CD4-positive, alpha-beta T cell treated with Interferon alpha-2 for 1 hour (primary cell): ENCODE measurements at places on chromosomes 6 and 20.

DNA sequence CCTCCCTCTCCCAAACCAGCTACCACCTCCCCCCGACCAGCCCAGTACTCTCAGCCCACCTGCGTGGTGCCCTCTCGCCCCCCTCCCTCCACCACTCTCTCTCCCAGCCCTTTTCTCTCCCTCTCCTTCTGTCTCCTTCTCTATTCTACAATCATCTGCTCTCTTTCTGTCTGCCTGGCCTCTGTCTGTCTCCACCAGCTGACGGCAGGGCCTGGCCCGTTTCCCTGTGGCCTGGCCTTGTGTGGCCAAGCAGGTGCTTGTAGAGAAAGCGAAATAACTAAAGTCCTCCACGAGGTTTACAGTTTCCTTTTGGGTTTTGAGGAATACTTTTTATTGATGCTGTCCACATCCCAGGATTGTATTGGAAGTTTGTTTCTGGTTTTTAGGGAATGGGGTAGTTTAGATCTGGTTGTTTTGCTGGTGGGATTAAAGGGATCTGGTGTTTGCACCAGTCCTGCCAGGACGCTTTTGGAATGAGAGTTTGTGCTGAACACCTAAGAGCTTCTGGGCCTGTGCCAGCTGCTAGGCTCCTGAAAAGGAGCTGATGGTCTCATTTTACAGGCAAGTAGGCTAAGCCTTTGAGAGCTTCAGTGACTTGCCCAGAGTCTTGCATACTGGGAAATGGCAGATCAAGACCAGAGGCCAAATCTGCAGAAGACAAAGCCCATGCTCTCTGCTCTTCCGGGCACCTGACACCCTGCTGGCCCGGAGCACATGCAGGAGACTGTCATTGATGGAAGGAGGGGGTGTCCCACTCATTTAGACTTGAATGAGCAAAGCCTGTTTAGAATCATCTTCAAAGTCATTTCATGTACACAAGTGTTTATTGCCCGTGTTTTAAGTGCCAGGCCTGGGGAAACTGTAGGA is 161.7 kb downstream of the SYCP2 start:
- no peak for DNase-seq

DNA sequence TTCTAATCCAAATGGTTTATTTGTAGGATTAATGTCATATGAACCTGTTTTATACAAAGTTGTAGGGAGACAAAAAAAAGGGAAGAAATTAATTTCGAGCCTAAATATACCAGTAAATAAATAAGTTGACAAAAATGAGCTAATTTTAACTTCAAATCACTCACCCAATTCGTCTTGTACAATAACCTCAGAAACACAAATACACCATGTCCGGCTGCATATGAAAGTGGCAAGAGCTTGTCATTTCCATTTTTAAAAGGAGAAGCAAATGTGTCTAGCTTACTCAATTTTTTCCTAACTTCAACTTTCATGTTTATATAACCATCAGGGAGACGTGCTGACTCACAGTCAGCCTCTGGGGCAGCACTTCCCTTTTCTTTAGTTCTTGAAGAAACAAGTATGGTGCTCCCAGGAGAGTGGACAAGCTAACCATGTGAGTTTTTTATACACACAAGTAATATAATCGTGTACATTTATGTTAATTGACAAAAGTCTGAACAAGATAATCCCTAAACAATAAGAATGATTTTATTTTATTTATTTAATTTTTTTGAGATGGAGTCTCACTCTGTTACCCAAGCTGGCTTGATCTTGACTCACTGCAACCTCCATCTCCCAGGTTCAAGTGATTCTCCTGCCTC is 55.5 kb upstream of the SGK1 start:
- peak; percentile 11 for DNase-seq

DNA sequence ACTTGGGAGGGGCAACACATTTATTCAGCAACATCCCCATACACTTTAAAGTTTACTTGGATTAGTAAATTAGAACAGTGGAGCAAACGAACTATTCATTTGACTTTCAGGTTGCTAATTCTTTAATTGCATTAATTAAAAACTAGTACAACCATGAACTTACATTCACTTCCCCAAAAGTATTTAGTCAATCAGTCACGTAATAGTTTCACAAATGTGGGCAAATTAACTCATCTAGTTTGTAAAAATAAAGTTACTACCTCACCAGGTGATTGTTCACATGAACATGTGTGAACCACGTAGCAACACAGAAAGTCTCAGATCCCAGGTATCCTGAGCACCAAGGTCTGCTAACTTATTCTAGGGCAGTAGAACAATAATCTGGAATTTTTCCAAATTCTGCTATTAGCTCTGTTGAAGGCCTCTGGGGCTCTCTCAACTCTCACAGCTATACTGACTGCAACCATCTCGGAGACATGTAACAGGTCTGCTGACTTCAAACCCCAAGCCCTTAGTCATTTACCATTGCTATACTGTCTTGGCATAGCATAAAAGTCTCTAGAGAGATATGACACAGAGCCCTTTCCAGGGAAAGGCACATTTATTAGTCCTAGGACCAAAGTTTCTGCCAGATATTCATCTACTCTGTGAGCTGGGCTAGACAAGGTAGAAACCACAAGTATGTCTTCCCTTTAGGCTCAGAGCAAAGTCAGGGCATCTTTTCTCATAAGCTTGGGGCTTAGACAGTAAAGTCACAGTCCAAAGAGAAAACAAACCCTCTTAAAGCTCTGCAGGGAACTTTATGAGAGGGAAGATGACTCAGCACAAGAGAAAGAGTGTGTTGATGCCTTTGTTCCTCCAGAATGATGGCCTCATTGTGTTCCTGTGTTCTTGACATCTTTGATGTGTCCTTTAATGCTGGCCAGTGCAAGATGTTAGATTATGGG is 50.9 kb upstream of the CCDC28A start:
- DNase-seq: no peak

DNA sequence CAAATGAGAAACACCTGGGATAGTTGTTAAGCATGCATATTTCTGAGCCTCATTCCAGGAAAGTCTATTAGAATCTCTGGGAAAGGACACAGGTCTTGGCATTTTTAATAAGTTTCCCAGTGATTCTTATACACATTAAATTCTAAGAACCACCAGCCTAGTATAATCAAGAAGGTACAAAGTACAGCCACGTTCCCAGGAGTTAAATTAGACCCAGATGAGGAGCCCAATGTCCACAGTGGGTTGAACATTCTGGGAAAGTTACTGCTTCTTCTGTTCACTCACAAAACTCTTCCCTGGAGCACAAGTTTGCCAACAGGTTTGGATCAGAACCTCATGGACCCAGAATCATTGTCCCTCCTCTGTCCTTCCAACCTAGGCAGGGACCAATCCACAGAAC is 90.4 kb downstream of the RCAN2 start:
- no peak for DNase-seq

- DNase-seq: no peak
Measured at GRCh38 chr6:894274-894673, 201.3 kb upstream of the EXOC2 start.

- DNase-seq: no peak
Measured at GRCh38 chr20:53382263-53382844, 211.3 kb downstream of the ZNF217 start.

DNA sequence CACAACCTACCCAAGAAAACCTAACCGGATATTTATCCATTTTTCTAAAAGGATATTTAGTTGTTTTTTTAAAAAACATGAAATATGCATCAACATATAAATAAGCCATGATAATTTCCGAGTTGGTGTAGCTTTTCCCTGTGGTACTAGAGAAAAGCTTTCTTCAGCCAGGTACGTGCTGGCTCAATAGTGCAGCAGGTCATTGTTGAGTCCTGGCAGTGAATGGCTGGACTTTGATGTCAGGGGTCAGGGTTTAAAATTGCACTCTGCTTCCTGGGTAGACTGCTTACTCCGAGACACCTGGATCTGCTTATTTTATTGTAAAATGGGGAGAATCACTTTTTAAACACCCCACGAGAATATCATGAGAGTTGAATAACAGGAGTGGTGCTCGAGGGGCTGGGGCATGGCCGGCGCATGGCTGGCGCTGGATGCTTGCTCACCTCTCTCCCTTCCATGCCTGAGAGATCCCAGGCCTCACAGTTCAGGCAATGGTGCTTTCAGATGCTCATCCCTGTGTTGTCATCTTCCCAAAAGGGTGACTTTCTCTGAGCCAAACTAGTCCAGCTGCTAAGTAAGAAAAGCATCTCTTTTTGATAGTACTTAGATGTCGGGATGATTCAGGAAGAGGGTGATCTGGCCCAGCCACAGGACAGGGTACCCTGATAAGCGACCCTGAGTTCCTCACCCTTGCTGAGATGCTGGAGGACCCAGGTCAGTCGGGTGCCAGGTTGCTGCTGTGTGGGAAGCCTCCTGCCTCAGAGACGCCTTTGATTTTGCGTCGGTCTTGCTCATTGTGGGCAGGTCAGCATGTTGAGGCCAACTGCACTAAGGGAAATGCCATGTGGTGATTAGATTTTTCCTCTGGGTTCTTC is 269.1 kb upstream of the FOXQ1 start:
- DNase-seq: no peak

- DNase-seq: no peak
Measured at GRCh38 chr6:92122746-92123145, 1296.6 kb downstream of the EPHA7 start.

- DNase-seq: no peak
Measured at GRCh38 chr6:29813809-29814208, 13.8 kb upstream of the HLA-G start.

GRCh38 chr20:56427797-56428196 is 15.7 kb downstream of the CASS4 start:
- DNase-seq: no peak

GRCh38 chr6:113901482-113901881 is 44.3 kb downstream of the MARCKS start:
- DNase-seq: no peak

- DNase-seq: no peak
Measured at GRCh38 chr6:1670711-1671462, 61.2 kb downstream of the FOXC1 start.

DNA sequence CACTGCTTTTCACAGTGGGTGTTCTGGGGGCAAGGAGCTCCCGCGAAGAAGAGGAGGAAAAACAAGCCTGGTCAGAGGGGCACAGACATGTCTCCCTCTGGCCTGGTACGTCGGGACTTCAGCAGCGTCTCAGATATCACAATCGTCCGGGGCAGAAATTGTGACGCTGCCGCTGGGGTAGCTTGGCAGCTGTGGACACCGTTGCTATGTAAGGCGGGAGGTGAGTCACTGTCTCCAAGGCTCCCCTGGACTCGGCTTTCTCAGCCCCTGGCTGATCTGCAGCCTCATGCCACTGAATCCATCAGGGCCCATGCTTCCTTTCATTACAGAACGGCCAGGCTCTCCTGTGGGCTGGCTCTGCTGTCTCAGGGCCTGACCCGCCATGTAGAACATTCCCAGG is 98.7 kb downstream of the SULF2 start:
- DNase-seq: no peak

GRCh38 chr6:15248451-15249370 is 2.8 kb downstream of the JARID2 start:
- DNase-seq: peak; percentile 98

- DNase-seq: no peak
Measured at GRCh38 chr20:38345643-38346042, 639 bp upstream of the LBP start.

DNA sequence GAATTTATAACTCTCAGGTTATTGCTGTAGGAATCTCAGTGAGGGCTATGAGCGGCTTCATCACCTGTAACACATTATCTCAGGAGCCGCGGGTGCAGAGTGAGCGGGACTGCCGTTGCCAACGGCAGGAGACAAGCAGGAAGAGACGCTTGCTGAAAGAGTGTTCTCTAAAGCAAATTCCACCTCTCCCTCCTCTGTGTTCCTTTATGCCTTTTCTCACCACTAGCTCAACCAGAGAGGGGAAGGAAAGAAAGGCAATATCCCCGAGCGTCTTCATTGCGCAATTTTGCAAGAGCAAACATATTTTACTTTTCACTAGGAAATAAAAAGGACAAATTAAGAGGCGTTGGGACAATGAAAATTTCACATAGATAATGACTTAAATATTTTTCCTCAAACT is 185.2 kb upstream of the EXOC2 start:
- DNase-seq: no peak

DNA sequence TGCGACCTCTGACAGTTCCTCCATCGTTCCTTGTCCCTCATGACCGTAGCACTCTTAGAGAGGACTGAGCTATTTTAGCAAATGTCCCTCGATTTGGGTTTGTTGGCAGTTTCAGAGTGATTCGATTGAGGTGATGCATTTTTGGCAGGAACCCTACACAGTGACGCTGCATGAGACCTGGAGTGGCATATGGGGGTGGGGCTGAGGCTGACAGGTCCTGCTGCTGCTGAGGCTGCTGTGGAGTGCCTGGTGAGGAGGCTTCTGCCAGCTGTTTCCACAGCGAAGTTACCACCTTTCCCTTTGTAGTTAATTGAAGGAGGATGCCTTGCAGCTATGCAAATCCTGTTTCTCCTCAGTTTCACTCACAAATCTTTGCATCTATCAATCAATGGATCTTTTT is 19.8 kb downstream of the PXDC1 start:
- no peak for DNase-seq

DNA sequence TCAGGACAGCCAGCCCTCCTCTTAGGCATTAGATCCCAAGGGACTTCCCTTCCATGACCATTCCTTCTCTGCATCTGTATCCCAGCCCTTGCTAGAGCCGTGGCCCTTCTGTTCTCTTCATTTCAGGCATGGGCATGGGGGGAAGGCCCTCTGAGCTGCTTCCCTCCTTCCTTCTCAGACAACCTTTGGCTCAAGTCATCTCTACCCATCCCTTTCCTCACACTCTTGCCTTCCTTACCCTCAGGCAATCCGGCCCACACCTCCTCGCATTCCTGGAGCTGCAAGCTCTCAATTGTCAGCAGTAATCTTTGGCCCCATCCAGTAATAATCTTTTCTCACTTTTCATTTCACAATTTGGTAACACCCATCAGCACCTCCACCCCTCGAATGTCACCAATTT is 426.9 kb upstream of the JARID2 start:
- DNase-seq: no peak

GRCh38 chr6:48141975-48142374 is 31.0 kb upstream of the PTCHD4 start:
- DNase-seq: no peak

GRCh38 chr6:13492357-13492756 is 5.0 kb upstream of the GFOD1 start:
- DNase-seq: no peak

DNA sequence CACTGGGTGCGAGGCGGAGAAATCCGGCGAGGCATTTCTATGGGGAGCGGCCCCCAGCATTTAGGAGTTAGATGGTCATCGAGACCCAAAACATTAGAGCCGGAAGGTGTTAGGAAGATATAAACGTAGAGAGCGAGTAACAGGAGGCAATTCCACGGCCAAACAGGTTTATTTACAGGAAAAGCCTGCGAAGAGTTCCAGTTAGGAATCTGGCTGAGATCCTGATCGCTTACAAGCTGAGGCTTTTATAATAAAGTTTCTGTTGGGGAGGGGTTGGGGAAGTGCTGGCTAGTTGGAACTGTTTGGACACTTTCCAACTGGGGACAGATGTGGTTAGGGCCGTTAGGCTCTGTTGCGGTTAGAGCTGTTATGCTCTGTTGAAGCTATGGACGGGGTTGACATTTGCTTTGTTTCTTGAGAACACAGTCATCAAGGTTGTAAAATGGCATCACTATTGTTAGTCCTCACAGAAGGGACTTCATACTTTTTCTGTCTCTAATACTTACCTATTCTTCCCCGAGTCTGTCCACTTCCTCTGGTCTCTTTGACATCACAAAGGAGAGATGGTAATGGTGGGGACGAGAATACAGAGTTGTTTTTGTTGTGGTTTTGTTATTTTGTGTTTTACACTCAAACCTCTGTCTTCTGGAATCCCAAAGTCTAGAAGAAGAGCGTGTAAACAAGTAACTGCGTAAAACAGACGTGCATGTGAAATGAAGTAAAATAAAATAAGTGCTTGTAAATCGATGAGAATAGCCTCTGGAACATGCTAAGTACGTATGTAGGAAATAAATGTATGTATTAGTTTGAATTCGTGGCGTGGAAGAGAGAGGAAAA is 554 bp upstream of the ZSCAN31 start:
- peak; percentile 57 for DNase-seq

- DNase-seq: no peak
Measured at GRCh38 chr6:12572896-12573827, 143.4 kb upstream of the PHACTR1 start.
